ENCODE measurements at places on chromosomes 7 and 10.

GRCh38 chr7:36090976-36091873 is 61.8 kb upstream of the EEPD1 start:
- DNase-seq, result no peak

- DNase-seq, result no peak
Measured at GRCh38 chr7:15330943-15331342, 230.9 kb downstream of the AGMO start.

DNA sequence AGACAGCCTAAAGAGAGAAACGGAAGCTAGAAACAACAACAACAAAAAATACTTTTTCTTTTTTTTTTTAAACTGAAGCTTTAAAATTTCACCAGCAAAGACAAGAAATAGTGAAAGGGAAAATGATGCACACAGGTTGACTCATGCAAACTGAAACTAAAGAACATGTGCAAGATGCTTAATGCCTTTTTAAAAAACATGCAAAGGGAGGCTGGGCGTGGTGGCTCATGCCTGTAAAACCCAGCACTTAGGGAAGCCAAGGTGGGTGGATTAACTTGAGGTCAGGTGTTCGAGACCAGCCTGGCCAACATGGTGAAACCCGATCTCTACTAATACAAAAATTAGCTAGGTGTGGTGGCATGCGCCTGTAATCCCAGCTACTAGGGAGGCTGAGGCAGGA is 15.1 kb upstream of the CUBN start:
- DNase-seq, result no peak

- DNase-seq, result no peak
Measured at GRCh38 chr10:44295644-44296241, 89.2 kb downstream of the CXCL12 start.

DNA sequence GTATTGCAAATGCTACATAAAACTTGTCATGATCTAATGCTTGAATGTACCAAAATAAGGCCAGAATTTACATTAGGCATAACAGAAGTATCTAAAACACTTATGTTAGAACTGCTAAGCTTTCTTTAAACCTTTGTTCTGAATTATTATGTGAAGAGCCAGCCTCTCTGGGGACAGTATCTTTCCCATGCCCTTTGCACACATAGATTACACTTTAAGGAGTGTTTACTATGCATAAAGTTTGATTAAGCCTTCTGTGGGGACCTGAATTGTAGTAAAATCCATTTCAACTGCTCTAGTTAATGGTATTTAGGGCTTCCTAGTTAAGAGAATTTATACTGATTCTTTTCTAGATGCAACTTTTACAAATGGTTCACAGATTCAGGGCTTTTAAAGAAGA is 444.7 kb downstream of the IPMK start:
- no peak for DNase-seq

Data from CD8-positive, alpha-beta T cell (primary cell).